ENCODE measurements at places on chromosomes 13 and 19.

GRCh38 chr19:50838239-50838638, 4.9 kb upstream of the KLK15 start:
- DNase-seq = no peak

DNA sequence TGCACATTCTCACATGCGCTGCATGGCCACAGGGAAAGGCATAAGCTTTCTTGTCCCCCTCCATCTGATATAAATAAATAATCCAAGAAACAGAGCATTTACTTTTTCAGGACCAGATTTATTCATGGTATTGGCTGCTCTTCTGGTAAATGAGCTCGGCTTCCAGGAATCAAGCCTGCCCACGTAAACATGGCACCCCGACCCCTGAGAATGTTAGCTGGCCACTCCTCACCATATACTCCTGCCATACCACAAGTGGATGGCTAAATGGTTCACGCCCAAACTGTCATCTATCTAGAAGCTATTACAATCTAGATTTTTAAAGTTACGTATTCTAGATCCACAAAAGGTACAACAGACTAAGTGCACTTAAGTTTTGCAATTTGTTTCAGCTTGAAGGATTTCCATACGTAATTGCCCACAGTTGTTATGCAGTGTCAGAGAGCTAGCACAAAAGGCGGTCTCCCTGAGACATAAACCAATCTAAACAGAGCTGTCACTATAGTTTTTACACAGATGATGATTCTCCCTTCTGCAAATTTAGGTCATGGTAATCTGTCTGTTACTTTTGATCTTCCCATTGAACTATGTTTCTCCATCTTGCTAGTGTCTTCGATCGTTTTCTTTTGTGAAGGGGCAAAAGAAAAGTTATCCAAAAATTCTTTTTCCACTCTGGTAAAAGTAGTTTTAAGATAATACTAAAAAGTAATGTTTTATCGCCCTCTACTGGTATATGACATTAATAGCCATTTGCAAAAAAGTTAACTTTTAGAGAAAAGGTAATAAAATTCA, 16.2 kb upstream of the FOXO1 start:
- DNase-seq = no peak

DNA sequence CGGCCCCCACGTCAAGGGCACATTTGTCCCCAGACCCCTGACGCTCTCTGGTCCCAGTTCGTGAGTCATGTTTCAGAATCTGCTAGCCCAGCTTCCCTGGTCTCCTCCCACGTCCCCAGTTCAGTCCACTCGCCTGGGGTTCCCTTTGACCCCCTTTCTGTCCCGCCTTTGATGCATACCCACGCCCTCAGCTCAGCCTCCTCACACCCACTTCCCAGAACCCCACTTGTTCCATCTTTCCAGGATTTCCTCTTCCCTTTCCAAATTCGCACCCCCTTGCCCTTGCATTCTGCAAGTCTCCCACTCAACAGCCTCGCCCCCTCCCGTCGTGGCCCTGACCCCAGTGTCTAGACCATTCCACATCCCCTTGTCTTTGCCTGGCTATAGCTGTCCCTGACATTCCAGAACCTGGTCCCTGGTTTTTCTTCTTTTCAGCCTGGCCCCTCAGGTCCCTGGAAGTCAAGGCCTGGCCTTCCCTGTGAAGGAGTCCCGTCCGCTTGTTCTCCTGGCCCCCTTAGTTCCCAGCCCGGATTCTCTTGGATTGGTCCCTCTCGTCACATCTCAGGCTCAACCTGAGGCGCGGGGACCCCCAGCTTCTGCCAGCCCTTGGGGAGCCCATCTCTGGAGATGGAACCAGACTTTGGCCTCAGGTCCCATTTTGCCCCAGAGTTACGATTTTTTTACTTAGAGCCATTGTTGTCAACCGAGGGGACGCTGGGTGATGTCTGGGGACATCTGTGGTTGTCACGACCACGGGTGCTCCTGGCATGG, 1.3 kb downstream of the NCLN start:
- no peak for DNase-seq

GRCh38 chr19:48344892-48345291, 18.8 kb downstream of the TMEM143 start:
- DNase-seq = no peak

GRCh38 chr13:112225429-112226090, 150.6 kb upstream of the SPACA7 start:
- no peak for DNase-seq

DNA sequence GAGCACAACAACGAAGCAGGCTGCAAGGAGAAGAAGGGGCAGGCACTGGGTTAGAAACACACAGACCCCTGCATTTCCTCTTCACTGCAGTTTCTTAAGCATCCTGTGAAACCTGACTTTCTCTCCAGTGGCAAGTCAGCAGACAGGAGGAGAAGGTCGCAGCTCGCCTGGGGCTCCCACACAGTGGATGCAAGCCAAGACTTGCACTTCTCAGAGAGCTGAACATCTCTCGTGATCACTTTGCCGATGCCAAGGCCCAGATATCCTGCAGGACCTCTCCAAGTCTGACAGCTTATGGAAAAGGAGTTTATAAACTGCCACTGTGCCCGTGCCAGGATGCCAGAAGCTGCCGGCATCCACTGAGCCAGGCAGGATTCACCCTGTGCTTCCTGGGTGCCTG, 18.4 kb downstream of the TMEM272 start:
- no peak for DNase-seq

All from NCI-H1048 (cell line).